ENCODE measurements at places on chromosomes 1 and 21. TPM values are rescaled to one million over a fixed set of nuclear protein-coding genes. Genes with fewer than 3 reads are reported as not detected.

- H3K27ac ChIP-seq = no peak overlapping the region
- DNase-seq = no peak
- H3K36me3 ChIP-seq = no peaks in the 10 kb centered on the region
Measured at GRCh38 chr21:14995226-14995625, 69.6 kb downstream of the NRIP1 start.

DNA sequence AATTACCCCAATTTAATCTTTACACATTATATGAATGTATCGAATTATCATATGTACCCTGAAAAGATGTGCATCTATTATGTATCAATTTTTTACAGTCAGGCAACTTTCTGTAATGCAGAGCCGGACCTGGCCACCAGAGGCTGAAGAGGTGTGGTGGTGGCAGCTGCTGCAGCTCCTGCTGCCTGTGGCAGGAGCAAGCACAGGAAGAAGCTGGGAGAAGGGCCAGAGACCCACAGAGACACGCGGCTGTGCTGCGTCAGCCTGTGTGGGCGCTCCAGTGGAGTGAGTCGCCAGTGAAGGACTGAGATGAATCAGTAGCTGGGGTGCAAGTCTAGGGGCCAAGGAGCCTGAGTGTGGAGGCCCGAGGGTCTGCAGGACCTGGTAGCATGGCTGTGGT lies 74.3 kb upstream of the COG2 start:
- H3K4me1 ChIP-seq = no peaks in the 10 kb centered on the region
- no peak overlapping the region for H3K27ac ChIP-seq
- DNase-seq = no peak
- H3K4me3 ChIP-seq = no peak overlapping the region

DNA sequence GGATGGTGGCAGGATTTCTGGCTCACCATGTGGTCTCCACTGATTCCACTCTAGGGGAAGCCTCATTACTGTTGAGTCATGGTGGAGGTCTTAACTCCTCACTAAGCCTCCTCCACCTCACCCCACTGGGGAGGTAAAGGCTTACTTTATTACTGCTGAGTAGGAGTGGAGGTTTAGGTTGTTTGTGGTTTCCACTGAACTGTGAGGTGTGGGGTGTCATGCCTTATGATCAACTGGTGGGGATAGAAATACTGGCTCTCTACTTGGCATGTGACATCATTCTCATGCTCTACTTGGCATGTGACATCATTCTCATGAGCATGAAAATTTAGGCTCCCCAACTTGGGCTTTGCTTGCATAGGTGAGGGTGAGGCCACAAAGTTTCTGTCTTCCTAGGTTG lies 35.6 kb downstream of the COL6A1 start:
- DNase-seq = no peak
- H3K27ac ChIP-seq = no peak overlapping the region
- H3K36me3 ChIP-seq = no peaks in the 10 kb centered on the region

GRCh38 chr1:32533792-32534327 lies 5.4 kb upstream of the ZBTB8A start:
- H3K36me3 ChIP-seq = no peaks in the 10 kb centered on the region
- H3K27me3 ChIP-seq = no peaks in the 10 kb centered on the region
- peak overlapping the region; percentile 51 for H3K27ac ChIP-seq
- no peak overlapping the region for H3K4me3 ChIP-seq
- peaks cover 9% of the 10 kb centered on the region for H3K4me1 ChIP-seq

- H3K36me3 ChIP-seq = no peaks in the 10 kb centered on the region
- H3K27me3 ChIP-seq = no peaks in the 10 kb centered on the region
- DNase-seq = no peak
- H3K4me1 ChIP-seq = no peaks in the 10 kb centered on the region
- H3K27ac ChIP-seq = no peak overlapping the region
Measured at GRCh38 chr21:23463365-23463764, 2143.9 kb downstream of the MRPL39 start.

- no peaks in the 10 kb centered on the region for H3K36me3 ChIP-seq
- no peaks in the 10 kb centered on the region for H3K4me1 ChIP-seq
- peaks cover 4% of the 10 kb centered on the region for H3K27me3 ChIP-seq
- no peak overlapping the region for H3K27ac ChIP-seq
Measured at GRCh38 chr1:94714152-94714551, 106.0 kb upstream of the SLC44A3 start.

- no peaks in the 10 kb centered on the region for H3K27me3 ChIP-seq
- DNase-seq = no peak
- no peak overlapping the region for H3K27ac ChIP-seq
- no peaks in the 10 kb centered on the region for H3K36me3 ChIP-seq
- H3K4me1 ChIP-seq = no peaks in the 10 kb centered on the region
Measured at GRCh38 chr1:11592752-11593151, 61.5 kb downstream of the FBXO2 start.

DNA sequence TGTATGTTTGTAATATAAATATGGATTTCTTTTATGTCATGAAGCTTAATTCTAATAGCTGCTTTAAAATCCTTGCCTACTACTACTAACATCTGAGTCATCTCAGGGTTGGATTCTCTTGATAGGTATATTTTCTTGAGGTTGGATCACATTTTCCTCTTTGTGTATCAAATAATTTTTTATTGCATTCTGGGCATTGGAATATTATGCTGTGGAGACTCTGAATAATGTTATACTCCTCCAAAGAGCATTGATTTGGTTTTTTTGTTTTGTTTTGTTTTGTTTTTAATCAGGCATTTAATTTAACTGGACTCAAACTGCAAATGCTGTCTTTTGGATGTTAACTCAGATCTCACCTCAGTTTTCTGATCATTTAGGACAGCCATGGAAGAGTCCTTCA lies 8.0 kb downstream of the DHX9 start:
- peaks cover 23% of the 10 kb centered on the region for H3K36me3 ChIP-seq
- no peak overlapping the region for H3K27ac ChIP-seq
- peaks cover 5% of the 10 kb centered on the region for H3K4me1 ChIP-seq
- no peaks in the 10 kb centered on the region for H3K27me3 ChIP-seq

- peak; percentile 82 for DNase-seq
- H3K27ac ChIP-seq = peak overlapping the region; percentile 69
- H3K27me3 ChIP-seq = no peaks in the 10 kb centered on the region
- no peaks in the 10 kb centered on the region for H3K36me3 ChIP-seq
- no peak overlapping the region for H3K4me3 ChIP-seq
Measured at GRCh38 chr1:167819849-167820683, 93.9 kb downstream of the ADCY10 start.

DNA sequence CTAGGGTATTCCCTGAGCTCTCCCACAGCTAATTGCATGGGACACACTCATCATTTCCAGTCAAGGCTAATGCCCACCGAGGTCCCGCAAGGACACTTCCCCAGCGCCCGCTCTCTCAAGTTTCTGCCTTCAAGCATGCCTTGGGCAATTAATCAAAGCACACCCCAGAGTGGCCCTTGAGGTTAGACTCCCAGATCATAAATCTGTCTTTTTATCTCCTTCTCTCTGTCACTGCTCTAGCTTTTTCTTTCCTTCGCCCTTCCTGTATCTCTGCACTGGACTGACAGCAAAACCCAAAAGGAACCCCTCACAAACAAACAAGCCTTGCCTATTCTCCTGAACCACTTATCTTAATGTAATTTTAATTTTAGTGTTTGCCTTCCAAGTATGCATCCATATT lies 7.9 kb upstream of the EXOSC10 start:
- DNase-seq = no peak
- H3K27ac ChIP-seq = no peak overlapping the region
- no peaks in the 10 kb centered on the region for H3K4me1 ChIP-seq
- no peak overlapping the region for H3K4me3 ChIP-seq
- peaks cover 14% of the 10 kb centered on the region for H3K36me3 ChIP-seq
- no peaks in the 10 kb centered on the region for H3K27me3 ChIP-seq

DNA sequence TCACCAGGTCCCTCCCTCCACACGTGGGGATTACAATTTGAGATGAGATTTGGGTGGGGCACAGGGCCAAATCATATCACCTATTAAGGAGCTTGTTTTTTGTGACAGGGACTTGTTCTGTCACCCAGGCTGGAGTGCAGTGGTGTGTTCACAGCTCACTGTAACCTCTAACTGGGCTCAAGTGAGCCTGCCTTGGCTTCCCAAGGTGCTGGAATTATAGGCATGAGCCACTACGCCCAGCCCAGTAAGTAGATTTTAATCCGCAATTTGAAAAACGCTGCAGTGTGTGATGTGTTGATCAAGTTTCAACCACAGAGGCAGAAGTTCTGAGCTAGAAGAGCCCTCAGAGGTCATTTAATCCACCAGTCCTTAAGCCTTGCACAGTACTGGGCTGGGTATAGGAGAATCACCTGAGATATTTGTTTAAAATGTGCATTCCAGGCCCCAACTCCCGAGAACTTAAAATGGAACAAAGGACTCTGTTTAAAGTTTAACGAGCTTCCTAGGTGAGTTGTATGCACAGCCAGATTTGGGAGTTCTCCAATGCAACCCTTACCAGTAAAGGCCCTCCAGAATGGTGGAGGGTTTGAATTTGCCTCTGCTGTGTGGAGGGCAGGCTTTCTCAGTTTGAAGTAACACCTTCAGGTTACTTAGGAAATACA lies 13.4 kb downstream of the RPL11 start:
- no peak overlapping the region for H3K4me3 ChIP-seq
- H3K27me3 ChIP-seq = no peaks in the 10 kb centered on the region
- H3K4me1 ChIP-seq = no peaks in the 10 kb centered on the region
- H3K27ac ChIP-seq = no peak overlapping the region
- no peak for DNase-seq
- peaks cover 10% of the 10 kb centered on the region for H3K36me3 ChIP-seq

- peak overlapping the region; percentile 87 for H3K27ac ChIP-seq
- peak overlapping the region; percentile 51 for H3K4me3 ChIP-seq
- peak; percentile 52 for DNase-seq
- no peaks in the 10 kb centered on the region for H3K27me3 ChIP-seq
- peaks cover 11% of the 10 kb centered on the region for H3K36me3 ChIP-seq
Measured at GRCh38 chr1:234607109-234608024, 2.6 kb downstream of the IRF2BP2 start.

GRCh38 chr1:97427371-97427770 lies 493.5 kb downstream of the DPYD start:
- no peak overlapping the region for H3K27ac ChIP-seq
- H3K36me3 ChIP-seq = no peaks in the 10 kb centered on the region
- H3K4me3 ChIP-seq = no peak overlapping the region
- no peak for DNase-seq
- no peaks in the 10 kb centered on the region for H3K4me1 ChIP-seq

GRCh38 chr1:5253036-5253435 lies 598.6 kb downstream of the AJAP1 start:
- no peak for DNase-seq
- no peak overlapping the region for H3K27ac ChIP-seq
- H3K4me1 ChIP-seq = no peaks in the 10 kb centered on the region
- no peak overlapping the region for H3K4me3 ChIP-seq
- no peaks in the 10 kb centered on the region for H3K27me3 ChIP-seq

GRCh38 chr1:26450908-26451307 lies 18.8 kb downstream of the DHDDS start:
- no peaks in the 10 kb centered on the region for H3K4me1 ChIP-seq
- peaks cover 10% of the 10 kb centered on the region for H3K36me3 ChIP-seq
- no peak for DNase-seq
- no peaks in the 10 kb centered on the region for H3K27me3 ChIP-seq
- no peak overlapping the region for H3K4me3 ChIP-seq

DNA sequence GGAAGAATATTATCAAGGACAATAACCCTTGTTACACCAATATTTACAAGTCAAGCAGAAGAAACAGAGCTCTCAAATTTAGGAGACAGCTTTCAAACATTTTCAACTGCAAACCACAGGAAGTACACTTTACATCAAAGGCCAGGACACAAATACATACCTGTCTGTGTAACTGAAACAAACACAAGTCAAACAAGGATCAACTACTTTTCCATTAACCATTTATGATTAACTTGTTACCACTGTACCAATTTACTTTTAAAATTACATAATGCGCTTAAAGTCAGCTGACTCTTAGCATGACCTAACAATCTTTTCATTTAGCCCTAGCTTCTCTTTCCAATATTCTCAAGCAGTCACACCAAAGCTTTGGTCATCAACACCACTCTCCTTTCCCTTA lies 43.5 kb downstream of the TRIM33 start:
- no peak overlapping the region for H3K4me3 ChIP-seq
- H3K36me3 ChIP-seq = no peaks in the 10 kb centered on the region
- H3K4me1 ChIP-seq = no peaks in the 10 kb centered on the region
- H3K27ac ChIP-seq = no peak overlapping the region
- DNase-seq = no peak

GRCh38 chr1:28456078-28456477 lies 49.8 kb upstream of the RCC1 start:
- H3K27me3 ChIP-seq = no peaks in the 10 kb centered on the region
- H3K27ac ChIP-seq = peak overlapping the region; percentile 83
- peak; percentile 92 for DNase-seq
- no peak overlapping the region for H3K4me3 ChIP-seq
- no peaks in the 10 kb centered on the region for H3K36me3 ChIP-seq
- H3K4me1 ChIP-seq = peaks cover 56% of the 10 kb centered on the region

DNA sequence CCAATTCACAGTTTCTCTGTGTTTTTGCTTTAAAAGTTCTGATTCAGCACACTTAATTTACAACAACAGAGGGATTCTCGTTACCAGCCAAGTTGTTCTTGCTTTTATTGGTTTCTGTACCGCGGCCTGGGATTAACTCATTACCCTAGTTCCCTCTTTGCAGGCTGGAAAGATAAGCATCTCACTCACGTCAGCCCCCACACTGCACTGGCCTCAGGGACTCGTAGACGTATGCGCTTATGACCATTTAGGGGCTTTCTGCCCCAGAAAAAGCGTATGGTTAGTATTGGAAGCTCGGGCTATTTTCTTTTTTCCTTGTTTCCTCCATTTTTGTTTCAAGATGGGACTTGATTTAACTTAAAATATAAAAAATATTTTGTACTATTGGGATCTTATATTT lies 76.0 kb downstream of the POFUT2 start:
- H3K27ac ChIP-seq = no peak overlapping the region
- no peaks in the 10 kb centered on the region for H3K4me1 ChIP-seq
- H3K4me3 ChIP-seq = no peak overlapping the region
- peaks cover 11% of the 10 kb centered on the region for H3K36me3 ChIP-seq
- no peaks in the 10 kb centered on the region for H3K27me3 ChIP-seq

DNA sequence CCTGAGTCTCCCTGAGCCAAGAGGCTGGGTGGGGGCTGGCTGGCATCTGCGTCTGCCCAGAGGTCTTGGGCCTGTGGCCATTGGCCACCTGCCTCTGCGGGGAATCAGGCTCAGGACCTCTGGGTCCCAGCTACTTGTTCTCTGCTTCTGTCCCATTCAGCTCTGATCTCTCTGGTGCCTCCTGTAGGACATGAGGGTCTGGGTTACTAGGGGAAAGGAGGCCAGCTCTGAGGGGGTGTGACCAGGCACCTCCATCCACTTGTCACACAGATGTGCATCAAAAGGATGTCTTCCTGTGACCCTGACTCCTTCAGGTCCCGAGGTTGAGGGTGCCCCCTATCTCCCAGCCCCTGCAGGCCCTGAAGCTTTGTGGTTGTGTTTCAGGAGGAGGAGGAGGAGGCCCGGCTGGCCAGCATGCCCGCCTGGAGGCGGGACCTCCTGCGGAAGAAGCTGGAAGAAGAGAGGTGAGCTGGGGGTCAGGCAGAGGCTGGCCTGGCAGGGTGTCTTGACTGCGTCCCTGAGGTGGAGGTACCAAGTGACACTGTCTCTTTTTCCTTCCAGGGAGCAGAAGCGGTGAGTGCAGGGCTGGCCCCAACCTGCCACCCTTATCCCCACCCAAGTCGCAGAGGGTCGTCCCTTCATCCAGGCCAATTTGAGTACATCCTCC lies 9.0 kb downstream of the TNFRSF25 start:
- H3K27ac ChIP-seq = no peak overlapping the region
- peaks cover 30% of the 10 kb centered on the region for H3K27me3 ChIP-seq
- no peak for DNase-seq
- H3K36me3 ChIP-seq = peaks cover 3% of the 10 kb centered on the region
- H3K4me3 ChIP-seq = no peak overlapping the region
- H3K4me1 ChIP-seq = no peaks in the 10 kb centered on the region

ATF3 gene
- 16.6 TPM for polyA plus RNA-seq

VANGL2 gene
- not detected for polyA plus RNA-seq

SPOCD1 gene
- 40.1 TPM for polyA plus RNA-seq

PTPN7 gene
- 2.4 TPM for polyA plus RNA-seq

KIAA0040 gene
- polyA plus RNA-seq = 7.3 TPM

PPM1J gene
- polyA plus RNA-seq = 3.1 TPM

LCE3E gene
- not detected for polyA plus RNA-seq

UBASH3A gene
- polyA plus RNA-seq = not detected

MYBPH gene
- polyA plus RNA-seq = not detected

OR6F1 gene
- polyA plus RNA-seq = not detected

OSCP1 gene
- 8.3 TPM for polyA plus RNA-seq
